ENCODE measurements at places on chromosomes 2 and 18.

DNA sequence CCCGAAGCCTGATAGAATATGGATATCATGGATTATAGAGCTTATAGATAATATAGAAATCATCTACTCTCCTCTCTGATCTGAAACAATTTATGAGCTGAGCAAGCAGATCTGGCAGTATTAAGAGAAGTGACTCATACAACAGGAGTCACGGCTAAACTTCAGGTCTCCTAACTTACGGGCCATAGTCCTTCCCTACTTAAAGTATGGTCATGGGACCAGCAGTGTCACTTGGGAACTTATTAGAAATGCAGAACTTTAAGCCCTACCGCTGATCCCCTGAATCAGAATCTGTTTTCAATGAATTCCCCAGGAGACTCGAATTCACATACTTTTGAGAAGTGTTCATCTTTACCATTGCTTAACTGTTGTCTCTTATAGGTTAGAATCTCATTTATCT is 195.7 kb upstream of the FANCL start:
- DNase-seq = no peak

- no peak for DNase-seq
Observed at GRCh38 chr2:69177063-69177771, 164.2 kb downstream of the ANTXR1 start.

DNA sequence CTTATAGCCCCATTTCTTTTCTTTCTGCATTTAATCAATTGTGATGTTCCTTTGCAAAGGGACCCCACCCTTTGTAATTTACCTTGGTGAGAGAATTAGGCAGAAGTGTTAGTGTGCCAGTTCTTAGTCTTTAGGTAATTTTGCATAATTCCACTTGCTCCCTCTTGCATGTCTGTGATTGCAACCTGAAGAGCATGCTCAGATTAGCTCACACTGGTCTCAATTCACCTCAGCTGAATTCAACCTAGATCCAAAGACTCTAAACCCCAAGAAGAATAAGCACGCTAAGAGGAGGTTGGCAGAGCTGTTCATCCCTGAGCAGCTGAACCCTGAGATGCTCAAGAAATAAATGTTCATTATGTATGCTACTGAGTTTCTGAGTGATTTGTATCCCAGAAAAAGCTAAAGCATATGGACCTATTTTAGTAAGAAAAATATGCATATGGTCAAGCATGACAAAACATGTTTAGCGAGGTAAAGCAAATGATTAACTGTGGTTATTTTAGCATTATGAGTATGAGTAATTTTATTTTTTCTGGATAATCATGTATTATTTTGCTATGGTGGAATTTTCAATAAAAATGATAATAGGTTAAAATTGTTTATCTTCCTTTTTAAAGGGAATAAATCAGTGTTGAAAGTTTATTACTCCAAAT is 299.2 kb upstream of the ZSWIM2 start:
- no peak for DNase-seq

DNA sequence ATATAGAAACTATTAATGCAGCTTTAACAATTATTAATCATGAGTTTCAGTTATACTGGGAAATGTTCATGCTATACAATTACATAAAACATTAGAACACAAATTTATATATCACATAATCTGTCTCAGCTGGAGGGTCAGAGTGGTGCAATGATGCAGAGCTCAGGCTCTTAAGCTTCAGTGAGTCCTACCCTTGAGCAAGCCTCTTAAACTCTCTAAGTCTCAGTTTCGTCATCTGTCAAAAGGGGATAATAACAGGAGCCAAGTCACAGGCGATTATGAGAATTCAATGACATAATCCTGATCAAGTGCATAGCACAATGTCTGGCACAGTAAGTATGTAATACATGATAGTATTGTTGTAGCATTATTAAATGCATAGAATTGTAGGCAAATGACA is 46.0 kb downstream of the LAMA1 start:
- DNase-seq = no peak

DNA sequence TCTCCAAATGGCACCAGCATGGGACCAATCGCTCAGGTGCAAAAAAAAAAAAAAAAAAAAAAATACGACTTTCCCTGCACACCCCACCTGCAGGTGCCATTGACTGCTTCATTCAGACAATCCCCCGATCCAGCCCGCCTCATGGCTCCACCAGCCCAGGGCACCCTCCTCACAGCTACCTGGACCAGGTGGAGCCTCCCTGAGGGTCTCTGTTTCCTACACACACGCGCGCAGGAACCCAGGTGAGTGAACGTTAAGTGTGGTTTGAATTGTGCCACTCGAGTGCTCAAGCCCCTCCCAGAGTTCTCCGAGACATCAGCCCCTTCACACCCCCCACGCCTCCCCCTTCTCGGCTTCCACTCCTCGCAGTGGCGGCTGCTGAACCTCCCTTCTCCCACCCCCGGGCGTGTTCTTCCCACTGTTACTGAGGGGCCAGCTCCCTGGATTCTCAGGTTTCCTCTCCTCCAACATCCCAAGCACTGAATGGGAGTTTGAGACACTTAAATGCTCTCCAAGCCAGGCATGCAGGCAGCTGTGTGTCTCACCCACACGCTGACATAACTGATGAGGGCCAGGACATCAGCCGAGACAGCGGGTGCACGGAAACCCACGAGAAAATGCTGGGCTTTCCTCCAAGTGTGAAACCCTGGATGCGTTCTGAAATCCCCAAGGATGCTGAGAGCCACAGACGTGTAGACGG is 88.8 kb upstream of the SNTG2 start:
- DNase-seq = no peak

- DNase-seq = no peak
Observed at GRCh38 chr18:11392980-11393885, 216.2 kb upstream of the SLC35G4 start.

DNA sequence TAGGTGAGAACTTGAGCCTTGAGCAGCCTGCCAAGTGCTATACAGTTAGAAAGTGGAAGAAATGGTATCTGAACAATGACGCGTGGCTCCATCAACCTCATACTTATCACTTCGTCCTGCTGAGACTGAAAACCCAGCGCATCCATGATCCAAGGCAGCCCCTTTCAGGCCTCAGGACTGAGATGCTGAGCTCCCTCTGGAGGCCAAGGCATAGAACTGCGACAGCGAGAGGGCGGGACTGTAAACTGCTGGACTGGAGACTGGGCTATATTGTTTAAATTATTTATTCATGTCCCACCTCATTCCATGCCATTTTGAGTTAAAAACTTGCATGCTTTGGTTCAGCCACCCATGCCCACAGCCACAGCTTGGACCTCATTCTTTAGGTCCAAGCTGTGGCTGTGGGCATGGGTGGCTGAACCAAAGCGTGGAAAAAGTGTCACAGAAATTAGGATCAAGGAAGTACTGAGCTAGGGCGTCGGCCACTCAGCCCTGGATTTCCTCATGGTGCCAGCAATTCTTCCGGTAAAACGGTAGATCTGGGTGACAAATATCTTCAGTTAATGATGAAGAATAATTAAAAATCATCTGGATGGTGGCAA is 195.5 kb downstream of the L3MBTL4 start:
- peak; percentile 33 for DNase-seq

- DNase-seq = peak; percentile 71
Observed at GRCh38 chr2:96325041-96325883, at the start of gene ITPRIPL1. Gene ITPRIPL1, plus strand, starts transcription at chr2:96325317. Its CDS starts 523 bp downstream, at chr2:96325840.

DNA sequence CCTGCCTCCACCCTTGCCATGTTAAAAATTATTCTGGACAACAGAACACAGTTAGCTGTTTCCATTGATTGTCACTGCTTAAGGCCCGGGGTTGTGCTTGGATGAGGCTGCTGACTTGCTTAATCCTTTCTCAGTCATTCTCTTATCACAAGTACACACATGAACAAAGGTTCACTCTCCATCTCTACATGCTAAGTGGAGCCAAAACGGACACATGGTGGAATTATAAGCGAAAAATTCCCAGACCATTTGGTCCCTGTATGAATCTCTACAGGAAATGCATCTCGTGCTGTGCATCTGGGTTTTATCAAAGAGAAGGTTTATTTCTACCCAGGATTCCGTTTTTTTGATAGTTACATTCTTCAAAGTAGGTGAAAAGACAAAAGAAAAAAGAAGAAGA is 177.5 kb upstream of the ETAA1 start:
- DNase-seq = no peak

GRCh38 chr2:176592216-176592615 is 323.0 kb downstream of the MTX2 start:
- DNase-seq = no peak

- DNase-seq = no peak
Observed at GRCh38 chr2:105102963-105103421, 65.1 kb downstream of the MRPS9 start.

DNA sequence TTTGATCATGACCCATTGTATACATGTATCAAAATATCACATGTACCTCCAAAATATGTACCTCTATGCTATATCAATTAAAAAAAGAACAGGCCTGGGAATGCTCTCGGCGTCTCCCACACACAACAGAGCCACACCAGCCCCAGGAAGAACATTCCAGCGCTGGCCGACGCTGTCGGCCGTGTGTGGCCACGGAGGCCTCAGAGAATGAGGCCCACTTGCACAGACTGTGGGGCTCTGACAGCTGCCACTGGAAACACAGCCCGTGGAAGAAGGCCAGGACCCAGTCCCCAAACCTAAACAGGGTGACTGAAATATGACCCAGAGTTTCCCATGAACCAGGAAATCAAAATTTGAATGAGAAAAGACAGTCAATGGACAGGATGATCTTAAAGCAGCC is 69.7 kb downstream of the EIPR1 start:
- no peak for DNase-seq

DNA sequence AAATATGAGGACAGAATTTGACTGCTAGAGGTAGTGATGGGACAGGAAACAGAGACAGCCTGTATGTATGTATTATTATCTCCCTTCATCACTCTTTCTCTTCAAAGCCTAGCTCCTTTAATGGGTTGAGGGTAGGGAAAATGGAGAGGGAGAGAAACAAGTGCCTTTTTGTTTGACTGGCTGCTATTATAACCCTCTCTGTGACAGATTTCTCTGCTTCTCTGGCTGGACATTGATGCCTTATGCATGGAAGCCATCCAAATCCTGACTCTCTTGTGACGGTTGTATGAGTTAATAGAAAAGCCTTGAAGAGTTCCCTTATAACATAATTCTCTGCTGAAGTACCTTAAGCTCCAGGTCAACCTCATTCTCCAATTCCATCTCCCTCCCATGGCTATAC is 118.5 kb upstream of the COL5A2 start:
- no peak for DNase-seq

DNA sequence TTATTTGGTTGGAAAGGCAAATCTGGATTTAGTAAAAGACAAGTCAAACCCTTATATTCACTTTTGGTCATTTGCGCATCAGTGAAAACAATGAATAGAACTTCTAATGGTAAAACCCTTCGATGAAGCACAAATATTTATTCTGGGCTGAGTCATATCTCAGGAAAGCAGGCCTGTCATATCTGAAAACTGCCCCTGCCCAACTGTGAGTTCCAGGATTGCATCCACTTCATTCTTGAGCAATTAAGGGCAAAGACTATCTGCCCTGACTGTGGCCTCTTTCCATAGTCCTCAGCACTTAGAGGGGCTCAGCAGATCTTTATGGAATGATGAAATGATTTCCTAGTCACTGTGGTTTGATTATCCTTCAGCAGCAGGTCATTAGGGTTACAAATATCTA is 795.2 kb upstream of the ID2 start:
- DNase-seq = no peak

GRCh38 chr2:3139906-3140305 is 237.7 kb downstream of the EIPR1 start:
- DNase-seq = no peak

DNA sequence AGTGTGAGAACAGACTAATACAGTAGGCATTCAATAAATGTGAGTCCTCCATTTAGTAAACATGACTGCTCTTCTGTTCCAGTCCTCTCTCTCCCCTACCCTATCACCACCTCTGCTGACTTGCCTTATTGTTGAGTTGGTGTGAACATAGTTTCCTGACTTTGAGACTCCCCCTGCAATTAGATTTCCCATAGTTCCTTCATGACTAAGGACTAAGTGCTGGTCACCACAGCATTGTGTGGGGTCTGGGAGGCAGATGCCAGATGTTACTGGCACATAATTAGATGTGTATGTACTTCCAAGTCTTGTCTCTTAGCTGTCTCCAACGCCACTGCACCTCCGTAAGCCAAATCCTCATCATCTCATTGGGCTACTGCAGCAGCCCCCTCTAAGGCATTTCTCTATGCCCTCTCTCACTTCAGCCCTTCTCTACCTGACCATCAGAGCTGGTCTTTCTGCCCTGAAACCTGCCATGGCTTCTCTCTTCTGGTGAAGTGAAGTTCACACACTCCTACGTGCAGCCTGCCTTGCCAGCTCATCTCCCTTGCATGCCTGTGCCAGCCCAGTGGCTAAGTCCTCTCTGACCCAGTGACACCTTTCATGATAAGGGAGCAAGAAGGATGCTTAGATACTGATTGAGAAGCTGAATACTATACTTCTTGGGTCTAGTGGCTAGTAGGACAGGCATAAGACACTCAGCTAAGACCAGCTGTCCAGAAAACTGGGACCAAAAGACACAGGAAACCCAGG is 81.6 kb upstream of the ALPP start:
- no peak for DNase-seq

- DNase-seq = no peak
Observed at GRCh38 chr18:5461041-5461440, 82.8 kb downstream of the EPB41L3 start.

- DNase-seq = no peak
Observed at GRCh38 chr2:23806201-23806600, 120.7 kb downstream of the ATAD2B start.

GRCh38 chr18:55525845-55526244 is 62.1 kb downstream of the TCF4 start:
- no peak for DNase-seq

GRCh38 chr2:153222231-153223165 is 256.1 kb downstream of the RPRM start:
- no peak for DNase-seq

DNA sequence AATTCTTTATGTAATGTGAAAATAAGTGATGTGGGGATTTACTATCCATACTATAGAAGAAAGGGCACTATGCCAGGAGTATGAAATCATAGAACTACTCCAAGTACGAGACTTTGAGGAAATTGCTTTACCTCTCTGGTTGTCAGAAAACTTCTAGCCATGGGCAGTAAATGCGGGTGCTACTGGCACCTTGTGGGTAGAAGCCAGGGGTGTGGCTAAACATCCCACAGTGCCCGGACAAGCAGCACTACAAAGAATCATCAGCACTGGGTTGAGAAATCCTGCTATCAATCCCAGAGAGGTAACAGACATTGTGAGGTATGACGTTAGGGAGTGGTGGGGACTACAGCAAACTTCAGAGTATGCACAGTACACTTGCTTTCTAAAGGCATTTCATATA is 453.5 kb upstream of the TNP1 start:
- no peak for DNase-seq
